ENCODE measurements at places on chromosomes 7 and 10.

- no peak for DNase-seq
These were observed 30.6 kb downstream of the PALD1 start for GRCh38 chr10:70508912-70509756.

DNA sequence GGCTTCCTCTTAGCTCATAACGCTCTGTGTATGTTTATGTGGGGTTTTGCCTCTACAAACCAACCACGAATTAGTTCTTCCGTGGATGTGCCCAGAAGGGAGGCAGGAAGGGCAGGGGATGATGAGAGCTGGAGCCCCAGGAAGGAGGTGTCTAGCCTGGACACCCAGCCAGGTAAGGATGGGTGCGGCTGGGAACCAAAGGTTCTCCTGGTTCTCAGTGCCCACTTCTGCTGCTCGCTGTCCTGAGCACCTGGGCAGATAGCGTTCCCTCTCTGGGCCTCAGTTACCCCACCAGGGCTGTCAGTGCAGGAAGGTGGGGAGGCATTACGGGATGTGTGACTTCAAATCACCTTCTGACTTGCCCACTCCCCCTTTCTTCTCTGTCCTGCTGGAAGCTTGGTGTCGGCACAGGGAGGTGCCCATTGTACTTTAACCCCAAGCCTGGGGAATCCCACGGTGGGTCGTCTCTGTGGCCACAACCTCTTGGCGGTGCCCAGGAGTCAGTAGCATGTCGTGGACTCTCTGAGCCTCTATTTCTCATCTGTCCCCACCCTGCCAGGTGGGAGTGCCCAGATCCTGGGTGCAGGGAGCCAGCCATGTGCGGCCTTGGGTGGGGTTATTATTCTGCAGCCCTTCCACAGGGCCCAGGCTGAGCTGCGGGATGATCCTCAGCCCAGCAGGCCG, 18.7 kb upstream of the PCBD1 start:
- no peak for DNase-seq

GRCh38 chr10:100303724-100304319, 17.3 kb upstream of the BLOC1S2 start:
- no peak for DNase-seq

GRCh38 chr7:100079024-100079560, 2.4 kb downstream of the ZNF3 start:
- no peak for DNase-seq

DNA sequence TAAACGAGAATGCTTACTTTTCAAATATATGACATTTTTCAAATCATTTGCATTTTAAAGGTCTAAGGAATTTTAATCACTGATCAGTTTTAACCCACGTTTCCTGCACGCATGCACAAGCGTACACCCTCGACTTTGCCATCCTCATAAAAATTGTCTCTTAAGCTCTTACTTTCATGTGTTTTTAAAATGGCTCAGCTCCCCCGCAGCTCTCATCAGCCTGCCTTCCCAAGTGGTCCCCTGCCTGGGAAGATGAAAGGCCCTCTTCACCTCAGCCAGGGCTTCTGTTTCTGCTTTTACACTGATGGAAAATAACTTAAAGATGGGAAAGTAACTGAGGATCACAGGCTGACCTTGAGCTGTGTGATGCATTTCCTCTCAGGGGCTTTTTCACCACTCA, 131.6 kb upstream of the LSM8 start:
- no peak for DNase-seq

- DNase-seq, result no peak
These were observed 201.3 kb downstream of the JCAD start for GRCh38 chr10:29857843-29858701.

DNA sequence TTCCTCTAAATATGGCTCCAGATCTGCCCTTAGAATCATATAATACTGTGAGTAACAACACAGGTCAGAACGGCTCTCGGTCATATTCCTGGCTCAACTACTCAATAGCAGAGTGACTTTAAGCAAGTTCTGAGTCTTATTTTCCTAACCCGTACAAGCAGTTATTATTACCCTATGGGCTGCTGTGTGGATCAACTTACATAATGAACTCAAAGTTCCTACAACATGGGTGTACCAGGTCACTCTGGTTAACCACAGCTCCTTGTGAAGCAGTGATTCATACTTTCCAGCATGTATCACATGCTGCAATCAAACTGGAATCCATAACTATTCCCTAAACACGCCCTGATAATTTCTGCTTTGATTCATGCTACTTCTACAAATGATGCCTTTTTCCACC, 107.3 kb downstream of the LRRN3 start:
- no peak for DNase-seq

GRCh38 chr10:90675621-90676020, 182.2 kb downstream of the HTR7 start:
- DNase-seq, result no peak

- DNase-seq, result no peak
These were observed 8.2 kb downstream of the CCSER2 start for GRCh38 chr10:84336406-84337090.

DNA sequence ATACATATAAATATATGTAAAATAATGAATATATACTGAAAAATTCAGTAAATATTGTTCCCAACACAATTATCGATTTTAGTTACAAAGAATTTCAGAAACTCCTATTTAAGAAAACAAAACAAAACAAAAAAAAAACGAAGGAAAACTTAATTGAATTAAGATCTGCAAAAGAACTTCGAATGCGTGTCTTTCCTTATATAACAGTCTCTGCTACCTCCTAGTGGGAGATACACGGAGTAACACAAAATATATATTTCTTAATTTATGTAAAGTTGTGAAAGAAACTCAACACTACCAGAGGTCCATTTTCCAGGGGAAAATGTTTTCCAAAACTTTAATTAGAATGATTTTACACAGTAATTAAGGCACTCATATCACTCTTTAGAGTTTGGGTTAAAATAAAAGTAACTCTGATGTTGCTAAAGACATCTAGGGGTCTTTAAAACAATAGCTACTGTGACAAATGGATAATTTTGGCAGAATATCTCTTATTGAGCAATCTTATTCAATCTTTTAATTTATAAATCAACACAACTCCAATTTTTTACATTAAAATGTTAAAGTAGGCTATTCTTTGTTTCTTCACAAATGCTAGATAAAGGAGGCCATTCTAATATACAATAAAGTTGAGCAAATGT, 41.6 kb downstream of the NEBL start:
- DNase-seq, result no peak

DNA sequence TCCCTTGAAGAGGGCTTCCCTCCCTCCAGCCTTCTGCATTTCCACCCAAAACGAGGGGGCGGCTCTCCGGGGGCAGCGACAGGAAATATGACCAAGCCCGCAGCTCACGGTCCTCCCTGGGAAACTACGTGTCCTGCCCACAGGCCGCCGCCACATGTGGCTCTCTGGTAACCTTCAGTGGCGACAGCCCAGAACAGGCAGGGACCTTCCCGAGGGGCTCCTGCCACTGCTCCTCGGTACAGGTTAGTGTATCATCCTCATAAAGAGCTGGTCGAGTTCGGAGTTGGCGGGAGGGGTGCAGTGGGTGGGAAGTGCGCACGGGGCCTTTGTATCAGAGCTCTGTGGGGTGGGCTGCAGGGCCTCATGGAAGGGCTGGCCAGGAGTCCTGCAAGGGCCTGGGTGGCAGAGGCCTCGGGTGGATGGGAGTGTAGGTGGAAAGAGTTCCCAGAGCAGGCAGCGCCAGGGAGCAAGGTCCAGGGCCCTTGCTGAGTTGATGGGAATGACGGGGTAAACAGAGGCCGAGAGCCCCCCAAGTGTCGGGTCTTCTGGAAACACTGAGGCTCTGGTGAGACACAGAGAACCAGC, 66.0 kb downstream of the TCERG1L start:
- no peak for DNase-seq

DNA sequence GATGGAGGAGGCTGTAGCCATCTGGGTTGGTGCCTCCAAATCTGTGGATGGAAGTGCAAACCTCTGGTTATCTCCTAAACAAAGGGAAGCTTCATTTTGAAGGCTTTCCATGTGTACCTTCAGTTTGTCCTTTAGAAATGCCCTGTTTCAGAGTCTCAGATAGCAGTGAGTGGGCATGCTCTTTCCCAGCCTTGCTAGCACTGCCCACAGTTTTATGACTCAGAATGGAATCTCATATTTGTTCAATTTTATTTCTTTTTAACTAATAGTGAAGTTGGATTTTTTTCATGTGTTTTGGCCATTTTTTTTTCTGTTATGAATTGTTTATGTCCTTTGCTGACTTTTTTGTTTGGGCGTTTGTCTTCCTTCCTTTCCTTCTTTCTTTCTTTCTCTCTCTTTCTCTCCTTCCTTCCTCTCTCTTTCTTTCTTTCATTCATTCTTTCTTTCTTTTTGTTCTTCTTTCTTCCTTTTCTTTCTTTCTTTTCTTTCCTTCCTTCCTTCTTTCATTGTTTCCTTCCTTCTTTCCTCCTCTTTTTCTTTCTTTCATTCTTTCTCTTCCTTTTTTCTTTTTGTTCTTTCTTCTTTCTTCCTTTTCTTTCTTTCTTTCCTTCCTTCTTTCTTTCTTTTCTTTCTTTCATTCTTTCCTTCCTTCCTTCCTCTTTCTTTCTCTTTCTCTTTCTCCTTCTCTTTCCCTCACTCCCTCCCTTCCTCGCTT, 25.6 kb downstream of the PRF1 start:
- DNase-seq, result no peak

- no peak for DNase-seq
These were observed 110.7 kb downstream of the AKR1D1 start for GRCh38 chr7:138186951-138187351.

DNA sequence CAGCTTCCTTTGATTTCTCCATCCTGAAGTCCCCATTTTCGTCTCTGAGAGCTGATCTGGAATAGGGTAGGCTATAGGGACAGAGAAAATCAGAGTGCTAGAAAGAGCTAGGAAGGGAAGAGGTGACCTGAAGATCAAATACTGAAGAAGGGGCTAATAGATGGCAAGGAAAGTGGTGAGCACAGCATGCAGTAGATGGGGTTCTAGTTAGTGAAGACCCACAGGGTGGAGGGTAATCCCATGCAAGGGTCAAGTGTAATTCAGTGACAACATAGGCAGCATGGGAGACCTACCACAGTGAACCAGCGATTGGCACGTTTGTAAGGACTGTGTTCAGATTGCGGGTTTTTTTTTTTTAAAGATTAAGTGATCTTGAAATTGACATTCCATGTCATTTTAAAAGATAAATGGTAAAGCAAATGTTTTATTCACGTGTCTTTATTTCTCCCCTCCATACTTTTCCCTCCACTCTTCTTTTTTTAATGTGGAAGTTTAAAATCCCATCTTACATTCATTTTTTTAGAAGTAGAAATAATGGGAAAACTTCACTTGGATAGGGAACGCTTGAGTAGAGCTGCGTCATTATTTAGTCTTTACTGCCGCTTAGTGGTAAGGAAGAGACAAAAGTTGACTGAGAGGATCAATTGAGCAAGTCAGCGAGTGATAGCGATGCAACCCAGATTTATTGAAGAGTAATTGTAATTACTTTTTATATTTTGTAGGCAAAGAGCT, 21.0 kb upstream of the ABI1 start:
- DNase-seq, result no peak

GRCh38 chr7:119270045-119270464, 1002.9 kb upstream of the KCND2 start:
- DNase-seq, result no peak

GRCh38 chr7:45421806-45422205, 152.4 kb upstream of the ADCY1 start:
- no peak for DNase-seq

- DNase-seq, result no peak
These were observed 28.0 kb downstream of the PRPF18 start for GRCh38 chr10:13614530-13615332.

DNA sequence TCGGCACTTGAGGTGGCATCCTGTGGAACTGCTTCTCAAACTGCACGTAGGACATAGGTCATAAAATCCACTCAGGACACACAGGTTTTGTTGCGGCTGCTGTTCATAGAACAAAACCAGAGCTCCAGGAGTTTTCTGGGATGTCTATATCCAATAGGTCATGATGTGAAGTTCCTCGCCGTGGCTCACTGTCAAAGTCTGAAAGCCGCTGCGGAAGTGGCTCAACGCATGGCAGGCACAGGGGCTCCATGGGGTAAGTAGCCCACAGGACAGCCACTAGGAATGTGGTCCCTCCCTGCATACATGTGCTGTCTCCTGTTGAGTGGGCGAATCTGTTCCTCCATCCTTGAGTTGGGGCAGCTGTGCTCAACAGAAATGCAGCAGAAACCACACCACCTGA, 72.2 kb downstream of the PRKAG2 start:
- no peak for DNase-seq

DNA sequence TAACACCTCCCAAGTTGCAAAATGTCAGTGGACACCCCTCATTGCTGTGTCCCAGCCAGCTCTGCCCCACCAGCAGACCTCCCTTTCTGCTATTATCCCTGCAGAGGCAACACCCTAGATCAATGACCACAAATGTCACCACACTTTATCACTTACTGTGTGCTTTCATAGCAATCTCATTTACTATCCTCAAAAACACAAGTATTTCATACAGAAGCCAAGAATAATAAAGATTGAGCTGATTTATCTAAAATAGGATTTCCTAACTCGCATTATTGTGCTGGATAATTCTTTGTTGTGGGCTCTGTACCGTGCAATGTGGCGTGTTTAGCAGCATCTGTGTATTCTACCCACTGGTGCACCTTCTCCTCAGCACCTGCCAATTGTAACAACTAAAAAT, 13.2 kb upstream of the ABCB5 start:
- DNase-seq, result no peak

DNA sequence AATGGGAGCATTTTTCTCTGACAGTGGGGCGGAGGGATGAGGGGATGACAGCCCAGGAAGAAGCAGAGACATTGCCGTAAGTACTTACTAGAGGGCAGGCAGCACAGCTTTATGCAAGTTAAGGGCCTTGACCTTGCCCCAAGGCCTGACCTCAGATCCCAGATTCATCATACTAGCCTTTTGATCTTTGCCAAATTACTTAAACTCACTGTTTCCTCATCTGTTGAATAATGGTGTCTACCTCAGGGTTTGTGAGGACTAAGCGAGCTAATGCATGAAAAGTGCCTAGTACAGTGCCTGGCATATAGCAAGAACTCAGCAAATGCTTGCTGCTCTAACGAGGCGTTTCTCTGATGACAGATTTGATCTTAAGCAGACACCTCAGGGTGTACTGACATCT, 3.5 kb upstream of the SEMA4G start:
- DNase-seq, result no peak

DNA sequence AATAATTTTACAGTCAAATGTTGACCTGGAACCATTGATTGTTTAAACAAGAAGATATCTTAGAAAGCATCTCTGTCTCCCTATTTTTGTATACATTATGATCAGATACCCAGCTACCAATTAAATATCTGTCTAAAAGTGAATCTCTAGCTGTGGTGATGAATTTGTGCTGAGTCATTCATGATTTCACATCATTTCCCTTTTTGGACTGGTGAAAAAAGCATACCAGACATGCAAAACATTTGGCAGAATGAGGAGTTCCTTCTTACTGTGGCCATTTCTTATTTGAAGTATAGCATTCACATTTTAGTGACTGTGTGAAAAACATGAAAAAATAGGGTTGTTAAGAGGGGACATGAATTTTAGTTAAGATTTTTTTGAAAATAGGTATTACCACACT, 98.0 kb upstream of the GATA3 start:
- DNase-seq, result no peak

DNA sequence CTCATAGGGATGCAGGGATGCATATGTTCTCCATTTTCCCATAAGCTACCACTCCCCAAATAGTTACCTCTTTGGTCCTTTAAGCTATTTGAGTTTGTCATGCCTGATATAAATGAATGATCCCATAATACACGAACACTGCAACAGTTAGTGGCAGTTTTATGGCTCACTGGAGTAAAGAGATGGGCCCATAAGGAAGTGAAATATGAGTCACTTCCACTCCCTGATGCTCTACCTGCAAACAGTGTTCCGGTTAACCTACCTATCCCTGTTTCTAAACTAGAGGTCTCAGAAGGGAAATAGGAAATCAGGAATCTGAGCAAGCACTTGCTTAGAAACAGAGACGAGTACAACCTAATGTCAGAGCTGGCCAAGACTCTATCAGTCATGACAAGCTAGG, 71.7 kb downstream of the CALD1 start:
- no peak for DNase-seq

Measured in stimulated activated CD8-positive, alpha-beta memory T cell treated with anti-CD3 and anti-CD28 coated beads, Interleukin-4, amount 100 ng/mL, for 1 hour (primary cell).